Stromal cell of bone marrow (primary cell): ENCODE measurements at places on chromosomes 7 and 10.
A peak's percentile ranks its signal among the peaks of the same experiment; 100 is the strongest.

DNA sequence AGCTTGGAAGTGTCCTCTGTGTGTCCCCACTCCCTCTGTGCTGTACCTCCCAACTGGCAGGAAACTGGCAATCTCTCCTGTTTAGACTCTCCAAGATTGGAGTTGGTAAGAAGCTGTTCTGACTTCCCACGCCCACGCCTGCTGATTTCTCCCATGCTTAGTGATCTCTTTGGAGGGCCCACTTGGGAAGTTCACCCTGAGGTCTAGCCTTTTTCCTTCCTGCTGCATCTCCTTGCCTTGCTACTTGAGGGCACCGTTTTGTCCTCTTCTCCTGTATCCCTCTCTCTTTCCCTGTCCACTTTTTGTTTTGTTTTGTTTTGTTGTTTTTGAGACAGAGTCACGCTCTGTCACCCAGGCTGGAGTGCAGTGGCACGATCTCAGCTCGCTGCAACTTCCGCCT, 35.4 kb downstream of the ZAN start:
- no peak for DNase-seq

- no peak for DNase-seq
Measured at GRCh38 chr7:16759840-16760239, 6.3 kb downstream of the TSPAN13 start.

- no peak for DNase-seq
Measured at GRCh38 chr7:98086281-98086718, 20.4 kb upstream of the LMTK2 start.

- no peak for DNase-seq
Measured at GRCh38 chr10:76021398-76021797, 590.0 kb downstream of the LRMDA start.

DNA sequence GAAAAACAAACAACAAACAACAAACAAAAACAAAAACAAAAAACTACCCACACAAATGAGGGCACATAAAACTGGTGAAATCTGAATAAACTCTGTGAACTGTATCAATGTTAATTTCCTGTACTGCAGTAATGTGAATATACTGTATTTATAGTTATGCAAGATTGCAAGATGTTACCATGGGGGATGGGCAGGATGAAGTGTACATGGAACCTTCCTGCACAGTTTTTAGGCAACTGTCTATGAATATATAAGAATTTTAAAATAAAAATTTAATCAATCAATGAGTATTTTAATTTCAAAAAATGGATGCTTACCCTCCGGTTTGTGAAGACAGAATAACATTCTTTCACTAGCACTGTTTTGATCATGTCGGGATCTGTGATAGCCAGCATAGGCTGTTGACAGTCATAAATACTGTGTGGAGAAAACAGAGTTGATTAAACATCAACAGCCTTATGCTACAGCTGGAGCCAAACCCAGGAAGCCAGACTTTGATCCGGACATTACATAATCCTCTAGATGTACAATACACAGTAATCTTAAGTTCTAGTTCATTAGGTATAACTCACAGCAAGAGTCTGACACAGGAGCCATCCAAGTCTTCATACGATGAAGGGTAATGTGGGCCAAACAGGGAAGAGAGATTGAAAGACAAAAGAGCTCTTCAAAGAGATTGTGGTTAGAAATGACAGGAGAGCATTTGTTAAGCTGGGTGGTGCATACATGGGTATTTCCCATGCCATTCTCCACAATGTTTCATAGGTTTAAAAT, 14.8 kb downstream of the CYP3A7 start:
- DNase-seq: no peak

DNA sequence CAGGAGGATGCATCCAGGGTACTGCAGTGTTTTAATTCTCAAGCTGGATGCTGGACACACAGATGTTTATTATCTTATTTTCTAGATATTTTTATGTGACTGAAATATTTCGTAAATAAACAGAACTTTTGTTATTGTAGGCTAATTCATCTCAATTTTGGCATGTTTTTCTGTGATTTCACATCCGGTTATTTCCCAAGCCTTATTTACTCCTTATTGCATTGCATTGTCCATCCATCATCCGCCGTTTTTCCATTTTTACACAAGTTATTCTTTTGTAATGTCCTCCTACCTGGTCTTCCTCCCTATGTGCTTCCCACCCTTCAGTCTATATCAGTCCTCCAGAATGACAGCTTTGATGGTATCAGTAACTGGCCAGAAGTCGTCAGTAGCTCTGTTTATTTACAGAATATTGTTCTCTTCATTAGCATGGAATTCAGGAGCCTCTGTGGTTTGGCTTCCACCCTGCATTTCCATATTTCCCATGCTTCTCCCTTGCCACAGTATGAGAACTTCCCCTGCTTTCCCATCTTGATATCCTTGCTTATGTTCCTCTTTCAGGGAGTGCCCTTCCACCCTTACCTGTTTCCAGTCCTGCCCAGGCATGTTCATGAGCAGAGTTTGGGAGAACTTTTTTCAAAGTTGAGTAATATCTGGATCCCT, 16.1 kb downstream of the GNAI1 start:
- no peak for DNase-seq

DNA sequence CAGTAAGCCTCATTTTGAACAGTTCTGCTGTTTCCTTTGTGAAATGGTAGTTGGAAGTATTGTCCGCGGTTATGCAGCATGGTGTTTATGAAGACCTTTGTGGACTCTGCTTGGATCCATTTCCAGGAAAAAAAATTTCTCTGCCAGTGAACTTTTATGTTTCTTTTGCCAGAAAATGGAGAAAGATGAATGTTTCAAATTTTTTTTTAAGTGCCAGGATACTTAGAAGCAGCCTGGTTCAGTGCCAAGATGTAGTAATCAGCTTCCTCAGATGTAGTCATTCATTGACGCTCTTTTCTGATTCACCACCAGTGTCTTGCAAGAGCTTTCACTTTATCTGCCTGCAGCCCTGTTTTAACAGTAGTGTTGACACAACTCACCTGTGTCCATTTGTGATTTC, 258.2 kb downstream of the SDK1 start:
- DNase-seq: peak; percentile 82

DNA sequence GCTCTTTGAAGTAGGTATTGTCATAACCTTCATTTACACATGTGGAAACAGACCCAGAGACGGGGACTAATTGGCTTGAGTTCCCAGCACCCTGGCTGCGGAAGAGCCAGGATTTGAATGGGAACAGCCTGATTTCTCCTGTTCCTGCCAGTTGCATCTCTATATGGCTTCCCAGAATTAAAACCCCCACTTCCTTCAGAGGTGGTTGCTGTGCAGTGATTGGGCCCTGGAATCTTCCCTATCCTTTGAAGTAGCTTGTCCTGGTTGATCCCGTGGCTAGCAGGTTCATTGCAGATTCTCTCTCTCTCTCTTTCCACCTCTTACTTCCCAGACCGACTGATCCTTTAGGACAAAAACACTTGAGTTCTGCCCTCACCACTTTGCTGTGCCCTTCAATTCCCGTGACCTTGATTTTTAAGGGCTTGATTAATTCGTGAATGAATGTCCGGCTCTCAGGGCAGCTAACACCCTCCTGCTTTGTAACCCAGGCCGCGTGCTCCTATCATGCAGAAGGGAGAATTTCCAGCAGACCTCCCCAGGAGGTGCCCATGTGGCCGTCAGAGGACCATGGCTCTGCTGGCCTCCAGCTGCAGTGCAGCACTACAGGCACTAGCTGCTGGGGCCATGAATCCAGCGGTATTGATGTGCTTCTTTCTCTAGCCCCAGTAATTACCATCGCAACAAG, 120.6 kb upstream of the AGK start:
- DNase-seq: no peak

DNA sequence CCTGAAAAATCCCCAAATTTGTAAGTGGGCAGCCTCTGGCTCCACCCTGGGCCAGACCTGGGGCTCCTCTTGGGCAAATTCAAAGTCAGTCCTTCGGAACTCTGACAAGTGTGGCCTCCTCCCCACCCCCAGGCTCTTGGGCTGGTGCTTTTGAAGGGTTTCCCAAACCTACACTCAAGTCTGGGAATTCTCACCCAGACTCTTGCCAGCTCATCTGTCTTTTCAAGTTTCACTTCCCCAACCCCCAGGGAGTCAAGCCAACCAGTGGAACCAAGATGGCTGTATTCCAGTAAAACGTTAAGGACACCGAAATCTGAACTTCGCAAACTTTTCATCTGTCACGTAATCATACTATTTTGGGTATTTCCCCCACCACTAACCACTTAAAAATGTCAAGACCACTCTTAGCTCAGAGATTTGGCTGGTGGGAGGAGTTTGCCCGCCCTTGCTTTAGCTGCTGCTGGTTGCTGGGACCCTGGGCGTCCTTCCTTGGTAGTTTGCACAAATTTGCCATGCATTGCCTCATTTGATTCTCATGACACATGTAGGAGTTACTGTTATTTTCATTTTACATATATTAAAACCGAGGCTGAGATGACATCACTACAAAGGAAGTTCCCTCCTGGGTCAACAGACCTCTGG, 1.7 kb upstream of the MYO1G start:
- no peak for DNase-seq

DNA sequence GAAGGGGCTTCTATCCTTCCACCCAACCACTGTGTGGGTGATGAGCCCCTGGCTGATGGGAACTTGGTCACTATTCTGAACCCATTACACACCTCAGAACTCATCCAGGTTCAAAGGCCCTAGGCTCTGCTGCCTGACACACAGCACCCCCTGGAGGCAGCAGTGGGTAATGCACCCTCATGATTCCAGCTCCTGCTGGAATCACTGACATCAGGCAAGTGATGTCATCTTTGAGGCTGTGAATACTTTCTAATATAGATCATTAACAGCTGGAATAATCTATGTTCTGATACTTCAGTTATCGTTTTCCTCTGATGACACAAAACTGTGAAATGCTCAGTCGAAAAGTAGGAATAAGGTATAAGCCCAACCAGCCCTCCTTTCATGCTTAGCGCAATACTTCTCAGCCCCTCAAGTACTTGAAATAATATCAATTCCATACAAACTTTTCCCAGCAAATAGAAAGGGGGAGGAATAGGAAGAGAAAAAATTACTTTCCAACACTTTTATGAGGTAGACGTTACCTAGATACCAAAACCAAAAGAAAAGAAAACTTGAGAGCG, 7.5 kb upstream of the RBP3 start:
- DNase-seq: no peak

GRCh38 chr7:157292770-157293412, 43.9 kb upstream of the DNAJB6 start:
- DNase-seq: no peak

DNA sequence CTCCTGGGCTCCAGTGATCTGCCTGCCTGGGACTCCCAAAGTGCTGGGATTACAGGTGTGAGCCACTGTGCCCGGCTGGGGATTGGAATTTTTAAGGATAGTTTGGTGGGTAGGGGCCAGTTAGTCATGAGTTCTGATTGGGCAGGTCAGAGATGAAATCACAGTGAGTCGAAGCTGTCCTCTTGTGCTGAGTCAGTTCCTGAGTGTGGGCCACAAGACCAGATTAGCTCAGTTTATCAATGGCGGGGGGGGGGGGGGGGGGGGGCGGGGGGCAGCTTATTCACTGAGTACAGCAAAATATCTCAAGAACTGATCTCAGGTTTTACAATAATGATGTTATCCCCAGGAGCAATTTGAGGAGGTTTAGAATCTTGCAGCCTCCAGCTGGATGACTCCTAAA, 11.6 kb upstream of the ERCC6 start:
- DNase-seq: peak; percentile 64

DNA sequence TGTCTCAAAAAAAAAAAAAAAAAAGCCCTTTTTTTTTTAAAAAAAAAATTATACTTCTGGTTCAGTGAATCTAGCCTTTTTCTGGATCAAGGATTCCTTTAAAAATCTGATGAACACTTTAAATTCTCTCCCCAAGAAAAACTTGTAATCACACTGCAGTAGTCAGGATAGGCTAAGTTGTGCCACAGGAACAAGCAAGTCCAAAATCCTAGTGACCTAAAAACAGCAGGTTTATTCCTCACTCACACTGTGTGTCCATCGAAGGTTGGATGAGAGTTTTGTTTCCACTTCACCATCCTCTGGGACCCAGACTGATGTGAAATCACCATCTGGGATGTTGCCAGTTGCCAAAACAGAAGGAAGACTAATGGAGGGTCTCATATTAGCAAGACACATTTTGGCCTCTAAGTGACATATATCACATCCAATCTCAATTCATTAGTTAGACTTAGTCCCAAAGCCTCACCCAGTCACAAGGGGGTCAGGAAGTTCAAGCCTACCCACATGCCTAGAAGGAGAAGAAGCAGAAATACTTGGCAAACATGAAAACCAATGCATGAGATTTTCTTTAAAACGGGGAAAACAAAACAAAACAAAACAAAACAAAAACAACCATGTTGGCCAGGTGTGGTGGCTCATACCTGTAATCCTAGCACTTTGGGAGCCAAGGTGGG, 32.7 kb downstream of the CYP17A1 start:
- no peak for DNase-seq

- DNase-seq: no peak
Measured at GRCh38 chr10:62000726-62001125, 99.2 kb downstream of the ARID5B start.
